SK-N-MC (cell line): ENCODE measurements at places on chromosomes 3 and 15.

DNA sequence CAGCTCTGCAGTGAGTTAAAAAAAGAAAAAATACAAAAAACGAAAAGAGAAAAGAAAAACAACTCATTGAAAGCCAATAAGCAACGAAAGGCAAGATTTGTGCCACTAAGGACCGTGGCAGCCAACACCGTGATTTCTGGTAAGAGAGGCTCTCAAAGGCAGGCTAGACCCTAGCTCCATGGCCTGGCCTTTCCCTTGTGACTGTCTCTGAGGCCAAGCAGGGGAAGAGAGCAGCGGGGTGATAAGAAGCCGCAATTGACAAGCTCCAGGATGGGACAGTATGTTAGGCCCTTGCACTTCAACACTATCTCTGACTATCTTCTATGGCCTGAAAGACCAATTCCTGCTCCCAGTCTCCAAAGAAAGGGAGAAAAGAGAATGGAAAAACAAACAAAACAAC, 12.4 kb downstream of the APOD start:
- DNase-seq: no peak

GRCh38 chr3:51637144-51637940, 33.7 kb upstream of the TEX264 start:
- no peak for DNase-seq

DNA sequence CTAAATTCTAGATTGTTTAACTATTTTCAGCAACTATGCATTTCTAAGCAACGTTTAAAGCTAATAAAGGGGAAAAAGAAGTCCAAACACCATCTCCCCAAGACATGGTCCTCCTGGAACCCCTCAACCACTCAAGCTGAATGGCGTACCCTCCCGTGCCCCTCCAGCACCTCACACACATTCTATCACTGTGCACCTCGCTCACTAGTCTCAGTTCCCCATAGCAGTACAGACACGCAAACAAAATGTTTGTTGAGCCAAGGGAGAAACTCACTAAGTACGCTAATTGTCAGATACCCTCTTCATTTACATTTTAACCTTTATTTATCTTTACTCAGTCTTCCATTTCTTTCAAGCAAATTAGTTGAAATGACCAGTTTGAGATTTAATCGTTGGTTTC, 48.8 kb downstream of the ACAP2 start:
- no peak for DNase-seq

- no peak for DNase-seq
Observed at GRCh38 chr3:164604687-164605086, 473.6 kb downstream of the SI start.

GRCh38 chr3:74520895-74521294, 93.6 kb downstream of the CNTN3 start:
- no peak for DNase-seq
